ENCODE measurements at places on chromosomes 13 and 19.

DNA sequence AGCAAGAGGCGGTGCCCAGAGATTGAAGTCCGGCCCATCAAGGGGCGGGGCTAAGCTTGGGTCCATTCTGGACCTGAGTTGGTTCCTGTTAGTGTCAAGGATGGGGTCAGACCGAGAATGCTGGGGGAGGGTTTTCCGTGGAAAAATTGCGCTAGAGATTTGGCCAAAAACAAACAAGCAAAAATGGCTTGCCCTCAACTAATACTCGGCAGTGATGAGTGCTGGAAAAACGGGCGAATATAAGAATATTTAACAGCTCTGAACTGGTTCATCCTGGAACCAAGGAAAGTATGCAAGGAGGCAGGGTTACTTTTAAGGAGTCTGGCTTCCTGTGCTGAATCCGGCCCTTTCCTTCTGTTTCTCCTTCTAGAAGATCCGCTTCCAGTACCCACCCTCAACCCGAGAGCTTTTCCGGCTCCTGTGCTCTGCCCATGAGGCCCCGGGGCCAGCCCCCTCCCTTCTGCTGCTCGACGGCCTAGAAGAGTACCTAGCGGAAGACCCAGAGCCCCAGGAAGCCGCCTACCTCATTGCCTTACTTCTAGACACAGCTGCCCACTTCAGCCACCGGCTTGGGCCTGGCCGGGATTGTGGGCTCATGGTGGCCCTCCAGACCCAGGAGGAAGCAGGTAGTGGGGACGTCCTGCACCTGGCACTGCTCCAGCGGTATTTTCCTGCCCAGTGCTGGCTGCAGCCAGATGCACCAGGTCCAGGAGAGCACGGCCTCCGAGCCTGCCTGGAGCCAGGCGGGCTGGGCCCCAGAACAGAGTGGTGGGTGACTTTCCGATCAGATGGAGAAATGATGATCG is 880 bp downstream of the SWSAP1 start:
- peak overlapping the region; percentile 97 for H3K27ac ChIP-seq
- peak; percentile 65 for DNase-seq
- H3K4me3 ChIP-seq: peak overlapping the region; percentile 55
- H3K4me1 ChIP-seq: peaks cover 55% of the 10 kb centered on the region

DNA sequence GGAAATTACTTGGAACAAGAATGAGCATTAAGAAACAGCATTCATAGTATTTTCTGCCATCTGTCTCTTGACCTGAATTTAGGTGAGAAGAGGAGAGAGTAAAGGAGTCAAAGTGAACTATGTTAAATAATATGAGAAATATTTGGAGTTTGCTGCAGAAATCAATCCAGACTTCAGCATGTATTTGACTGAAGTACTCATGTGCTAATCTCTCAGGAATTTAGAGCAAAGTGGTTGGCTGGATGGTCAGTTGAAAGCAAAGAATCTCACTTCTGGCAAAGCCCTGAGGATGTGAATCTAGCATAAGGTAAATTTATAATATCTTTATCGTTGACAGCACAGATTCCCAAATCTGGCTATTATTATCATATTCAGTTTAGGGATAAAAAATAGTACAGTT is 394.3 kb downstream of the PCDH17 start:
- no peaks in the 10 kb centered on the region for H3K36me3 ChIP-seq
- H3K4me1 ChIP-seq: no peaks in the 10 kb centered on the region
- no peak overlapping the region for H3K4me3 ChIP-seq

GRCh38 chr13:75713852-75714251 is 77.7 kb downstream of the LMO7 start:
- no peak overlapping the region for H3K4me3 ChIP-seq
- no peaks in the 10 kb centered on the region for H3K27me3 ChIP-seq
- H3K36me3 ChIP-seq: no peaks in the 10 kb centered on the region
- DNase-seq: no peak

DNA sequence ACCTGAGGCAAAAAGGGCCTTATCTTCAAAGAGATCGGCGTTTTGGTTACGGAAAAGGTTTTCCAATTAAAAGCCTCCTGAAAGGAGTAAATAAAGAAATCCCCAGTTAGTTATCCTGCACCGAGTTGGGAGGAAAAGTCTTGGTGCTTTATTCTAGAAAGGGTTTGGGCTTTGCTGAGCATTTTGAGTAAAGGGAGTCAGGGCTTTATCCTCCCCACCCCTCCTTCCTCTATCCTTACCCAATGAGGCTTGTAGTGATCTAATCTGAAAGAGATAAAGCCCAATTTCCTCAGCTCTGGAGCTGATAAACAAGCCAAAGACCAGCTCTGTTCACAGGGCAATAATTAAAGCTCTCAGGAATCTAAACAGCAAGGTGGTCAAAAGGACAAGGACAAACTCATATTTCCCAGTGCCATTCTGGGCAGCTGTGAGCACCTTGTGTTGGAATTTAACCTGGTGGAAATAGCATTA is 188.9 kb upstream of the TSC22D1 start:
- H3K4me3 ChIP-seq: no peak overlapping the region
- no peaks in the 10 kb centered on the region for H3K36me3 ChIP-seq
- H3K27ac ChIP-seq: no peak overlapping the region
- DNase-seq: no peak
- H3K4me1 ChIP-seq: no peaks in the 10 kb centered on the region
- H3K27me3 ChIP-seq: no peaks in the 10 kb centered on the region

DNA sequence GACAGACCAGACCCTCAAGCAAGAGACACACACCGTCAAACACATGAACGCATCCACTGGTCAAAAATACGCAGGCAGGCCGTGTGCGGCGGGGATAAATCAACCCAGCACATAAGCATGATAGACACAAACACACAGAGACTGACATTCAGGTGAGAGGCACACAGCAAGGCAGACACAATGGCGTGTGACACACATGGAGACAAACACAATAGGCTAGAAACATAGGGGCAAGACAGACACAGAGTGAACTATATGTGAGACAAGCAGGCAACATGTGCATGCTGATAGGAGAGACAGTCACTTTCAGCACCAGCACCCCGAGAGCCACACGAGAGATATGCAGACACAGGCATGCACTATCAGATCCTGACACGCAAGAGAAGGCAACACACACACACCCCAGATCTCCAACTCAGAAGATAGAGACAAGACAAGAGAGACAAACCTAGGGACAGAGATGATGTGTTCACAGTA is 6.9 kb upstream of the JUNB start:
- H3K27ac ChIP-seq: peak overlapping the region; percentile 99
- no peaks in the 10 kb centered on the region for H3K36me3 ChIP-seq
- DNase-seq: no peak
- H3K4me1 ChIP-seq: peaks cover 34% of the 10 kb centered on the region
- H3K4me3 ChIP-seq: no peak overlapping the region

GRCh38 chr19:8641908-8642547 is 11.6 kb downstream of the NFILZ start:
- no peaks in the 10 kb centered on the region for H3K27me3 ChIP-seq
- H3K27ac ChIP-seq: no peak overlapping the region
- no peak overlapping the region for H3K4me3 ChIP-seq
- no peaks in the 10 kb centered on the region for H3K4me1 ChIP-seq
- DNase-seq: no peak

- no peak overlapping the region for H3K4me3 ChIP-seq
- H3K36me3 ChIP-seq: no peaks in the 10 kb centered on the region
- DNase-seq: no peak
- no peak overlapping the region for H3K27ac ChIP-seq
- H3K4me1 ChIP-seq: no peaks in the 10 kb centered on the region
Observed at GRCh38 chr13:59790626-59791025, 373.1 kb downstream of the DIAPH3 start.

GRCh38 chr19:6718741-6719539 is 1.5 kb downstream of the C3 start:
- no peaks in the 10 kb centered on the region for H3K27me3 ChIP-seq
- peak overlapping the region; percentile 36 for H3K27ac ChIP-seq
- peaks cover 18% of the 10 kb centered on the region for H3K36me3 ChIP-seq
- peak; percentile 93 for DNase-seq
- peaks cover 30% of the 10 kb centered on the region for H3K4me1 ChIP-seq

Data from adrenal gland (tissue), 19 donors.